ENCODE measurements at places on chromosomes 4 and X. TPM values are rescaled to one million over a fixed set of nuclear protein-coding genes. Genes with fewer than 3 reads are reported as not detected.

The FMR1NB gene
- not detected for polyA plus RNA-seq

The WAS gene
- polyA plus RNA-seq: 5.1 TPM

DNA sequence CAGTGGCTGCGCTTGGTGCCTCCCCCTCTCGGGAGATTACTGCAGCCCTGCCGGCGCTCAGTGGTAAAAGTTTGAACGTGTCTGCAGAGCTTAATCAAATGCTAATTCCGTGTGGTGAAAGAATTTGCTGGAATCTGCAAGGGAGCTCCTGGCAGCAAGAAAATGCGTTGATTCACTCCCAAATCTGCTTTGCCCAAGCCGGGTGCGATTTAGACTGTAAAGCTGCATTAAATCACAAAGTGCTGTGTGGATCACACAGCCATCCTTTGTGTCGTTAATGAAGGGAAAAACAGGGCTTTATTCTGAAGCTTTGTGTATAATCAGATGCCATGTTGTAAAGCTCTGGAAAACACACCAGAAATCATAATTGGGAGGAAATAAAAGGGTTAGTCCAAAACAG, 444.1 kb downstream of the BCOR start:
- H3K27ac ChIP-seq: no peak overlapping the region
- no peaks in the 10 kb centered on the region for H3K27me3 ChIP-seq
- no peak for DNase-seq
- no peaks in the 10 kb centered on the region for H3K36me3 ChIP-seq
- H3K4me3 ChIP-seq: no peak overlapping the region
- H3K4me1 ChIP-seq: no peaks in the 10 kb centered on the region

The SULT1E1 gene
- polyA plus RNA-seq: 263 TPM

The TCEAL2 gene
- polyA plus RNA-seq: 1.2 TPM

The CT45A5 gene
- 35.6 TPM for polyA plus RNA-seq

GRCh38 chr4:138647433-138647832, 368.1 kb upstream of the NOCT start:
- no peak for DNase-seq
- H3K36me3 ChIP-seq: no peaks in the 10 kb centered on the region
- H3K4me1 ChIP-seq: no peaks in the 10 kb centered on the region

GRCh38 chrX:107602694-107603239, 25.5 kb upstream of the PRPS1 start:
- H3K27me3 ChIP-seq: no peaks in the 10 kb centered on the region
- H3K27ac ChIP-seq: no peak overlapping the region
- H3K36me3 ChIP-seq: no peaks in the 10 kb centered on the region
- no peaks in the 10 kb centered on the region for H3K4me1 ChIP-seq
- H3K4me3 ChIP-seq: no peak overlapping the region
- no peak for DNase-seq

- H3K4me3 ChIP-seq: no peak overlapping the region
- no peaks in the 10 kb centered on the region for H3K27me3 ChIP-seq
- peaks cover under 1% of the 10 kb centered on the region for H3K4me1 ChIP-seq
- peaks cover 48% of the 10 kb centered on the region for H3K36me3 ChIP-seq
- H3K27ac ChIP-seq: peak overlapping the region; percentile 76
Measured at GRCh38 chr4:87109121-87109520, 111.3 kb downstream of the KLHL8 start.

GRCh38 chr4:93756101-93756500, 72.5 kb upstream of the ATOH1 start:
- no peak overlapping the region for H3K4me3 ChIP-seq
- no peaks in the 10 kb centered on the region for H3K4me1 ChIP-seq
- H3K36me3 ChIP-seq: no peaks in the 10 kb centered on the region
- DNase-seq: no peak
- H3K27ac ChIP-seq: no peak overlapping the region

DNA sequence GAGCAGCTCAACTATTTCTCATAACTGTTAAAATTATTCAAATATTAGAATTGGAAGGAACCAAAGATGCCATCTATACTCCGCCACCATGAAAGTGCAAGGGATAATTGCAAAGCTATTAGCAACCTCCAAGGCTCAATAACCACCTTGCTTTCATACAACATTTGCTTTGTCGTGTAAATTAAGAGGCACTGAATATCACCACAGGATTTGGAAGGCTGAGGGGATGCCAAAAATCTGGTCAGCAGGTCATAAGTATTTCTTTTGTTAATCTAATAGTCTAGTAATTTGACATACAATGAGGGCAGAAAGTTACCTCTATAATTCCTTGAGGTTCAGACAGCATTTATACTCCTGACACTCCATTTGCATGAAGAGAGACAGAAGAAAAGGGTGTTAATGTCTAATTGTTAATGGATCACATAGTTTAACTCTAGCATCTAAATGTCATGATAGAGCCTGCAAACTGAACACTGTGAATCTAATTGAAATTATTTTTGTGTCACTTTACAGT, 200.9 kb upstream of the DIAPH2 start:
- H3K4me3 ChIP-seq: no peak overlapping the region
- no peaks in the 10 kb centered on the region for H3K4me1 ChIP-seq
- no peak overlapping the region for H3K27ac ChIP-seq

DNA sequence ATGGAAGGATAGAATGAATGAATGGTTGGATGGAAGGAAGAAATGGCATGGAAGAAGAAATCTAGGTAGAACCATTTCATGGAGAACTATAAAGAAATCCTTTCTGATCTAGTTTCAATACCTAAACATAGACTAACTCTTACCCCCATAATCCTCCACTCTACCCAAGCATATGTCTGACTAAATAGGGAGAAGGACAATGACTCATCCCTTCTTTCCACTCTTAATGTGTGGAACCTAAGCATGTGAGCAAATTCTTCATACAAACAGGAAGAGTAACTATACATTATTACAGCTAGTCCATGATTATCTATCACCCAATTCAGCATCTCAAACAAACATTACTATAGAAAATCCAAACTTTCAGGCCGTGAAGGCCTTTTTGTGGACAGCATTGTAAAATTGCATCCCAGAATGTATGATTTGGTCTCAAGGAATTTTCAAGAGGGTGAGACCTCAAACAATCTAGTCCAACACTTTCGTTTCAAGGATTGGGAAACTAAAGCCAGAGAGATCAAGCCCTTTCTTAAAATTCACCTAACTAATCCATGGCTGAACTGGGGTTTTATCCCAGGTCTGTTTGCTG, 11.2 kb downstream of the C1QTNF7 start:
- no peaks in the 10 kb centered on the region for H3K27me3 ChIP-seq
- no peak for DNase-seq
- H3K27ac ChIP-seq: no peak overlapping the region
- no peaks in the 10 kb centered on the region for H3K36me3 ChIP-seq
- no peaks in the 10 kb centered on the region for H3K4me1 ChIP-seq
- no peak overlapping the region for H3K4me3 ChIP-seq

The C4orf51 gene
- polyA plus RNA-seq: not detected

The ARMCX1 gene
- 53.4 TPM for polyA plus RNA-seq

The CYSLTR1 gene
- polyA plus RNA-seq: 1.7 TPM

The MAGED4 gene
- 25.7 TPM for polyA plus RNA-seq

- H3K36me3 ChIP-seq: no peaks in the 10 kb centered on the region
- H3K4me1 ChIP-seq: no peaks in the 10 kb centered on the region
- no peak for DNase-seq
Measured at GRCh38 chrX:111445485-111445884, 33.5 kb upstream of the DCX start.

The MAGEA11 gene
- polyA plus RNA-seq: not detected

DNA sequence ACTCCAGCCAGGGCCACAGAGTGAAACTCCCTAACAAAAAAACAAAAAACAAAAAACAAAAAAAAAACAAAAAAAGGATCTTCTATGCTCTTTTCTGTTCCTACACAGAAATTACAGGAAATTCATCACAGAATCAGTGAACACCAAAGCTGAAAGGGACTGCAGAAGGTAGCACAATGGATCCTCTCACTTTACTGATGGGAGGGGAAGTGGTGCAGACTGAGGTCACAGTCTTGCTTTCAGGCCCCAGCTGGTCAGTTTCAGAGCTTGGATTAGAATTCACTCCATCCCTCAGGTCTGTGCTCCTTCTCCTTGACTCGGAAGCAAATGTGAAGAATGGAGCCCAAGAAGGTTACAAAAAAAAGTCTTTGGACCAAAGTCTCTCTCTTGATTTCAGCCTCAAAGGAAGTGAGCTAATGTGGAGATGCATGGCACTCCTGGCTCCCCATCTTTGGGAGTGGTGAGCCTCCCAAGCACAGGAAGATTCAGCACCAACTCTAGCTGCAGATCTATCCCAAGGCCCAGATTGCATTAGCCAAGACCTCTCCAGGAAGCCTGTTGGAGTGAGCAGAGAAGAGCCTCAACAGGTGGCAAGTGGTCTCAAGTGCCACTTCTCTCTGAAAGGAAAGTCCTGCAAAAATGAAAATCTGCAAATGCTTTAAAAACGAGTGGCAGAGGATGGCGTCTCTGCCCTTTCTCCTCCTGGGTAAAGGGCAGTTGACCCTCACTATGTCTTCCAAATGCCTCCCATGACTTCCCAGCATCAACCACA, 176.0 kb downstream of the MAML3 start:
- no peaks in the 10 kb centered on the region for H3K36me3 ChIP-seq
- H3K4me1 ChIP-seq: peaks cover 21% of the 10 kb centered on the region
- H3K4me3 ChIP-seq: no peak overlapping the region
- H3K27me3 ChIP-seq: no peaks in the 10 kb centered on the region
- H3K27ac ChIP-seq: peak overlapping the region; percentile 27

GRCh38 chrX:127558811-127559210, 493.4 kb downstream of the ACTRT1 start:
- no peak overlapping the region for H3K4me3 ChIP-seq
- H3K27ac ChIP-seq: no peak overlapping the region
- no peaks in the 10 kb centered on the region for H3K27me3 ChIP-seq

DNA sequence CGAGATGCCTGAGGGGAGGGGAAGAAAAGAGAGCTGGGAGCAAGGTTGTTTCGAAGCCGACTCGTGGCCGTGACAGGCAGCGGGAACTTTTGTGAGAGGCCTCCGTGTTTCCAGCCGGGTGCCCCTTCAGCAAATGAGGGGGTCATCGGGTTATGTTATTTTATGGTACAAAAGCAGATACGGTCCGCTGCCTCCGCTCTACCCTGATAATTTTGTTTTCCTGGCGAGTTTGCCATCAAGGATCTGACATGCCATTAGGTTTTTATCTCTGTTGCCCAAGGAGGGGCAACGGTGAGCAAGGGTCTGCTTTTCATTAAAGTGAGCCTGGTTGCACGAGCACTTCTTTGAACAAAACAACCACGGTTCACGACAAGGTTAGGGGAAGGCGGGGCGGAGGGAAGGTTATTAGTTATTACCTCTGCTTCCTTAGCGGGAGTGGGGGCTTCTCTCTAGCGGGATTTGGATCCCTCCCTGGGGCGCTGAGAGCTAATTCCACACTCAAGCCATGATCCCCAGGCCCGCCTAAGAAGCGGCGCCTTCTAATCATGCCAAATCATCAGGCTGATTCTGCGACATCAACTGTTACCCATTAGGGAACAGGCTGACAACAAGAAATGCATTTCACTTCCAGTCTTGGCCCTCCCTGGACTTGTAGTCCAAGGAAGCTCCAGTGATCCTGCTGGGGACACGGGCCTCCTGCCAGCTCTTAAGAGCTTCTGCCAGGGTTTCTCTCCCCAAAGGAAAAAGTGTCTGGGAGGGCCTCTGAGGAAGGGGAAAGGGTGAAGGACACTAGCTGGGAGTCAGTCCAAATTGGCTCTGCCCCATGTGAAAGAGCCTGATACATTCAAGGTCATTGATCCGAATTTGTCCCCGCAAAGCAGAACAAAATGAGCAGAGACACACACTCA, 617.7 kb downstream of the MID1IP1 start:
- no peak overlapping the region for H3K4me3 ChIP-seq
- no peaks in the 10 kb centered on the region for H3K36me3 ChIP-seq
- DNase-seq: peak; percentile 82
- H3K27me3 ChIP-seq: no peaks in the 10 kb centered on the region

DNA sequence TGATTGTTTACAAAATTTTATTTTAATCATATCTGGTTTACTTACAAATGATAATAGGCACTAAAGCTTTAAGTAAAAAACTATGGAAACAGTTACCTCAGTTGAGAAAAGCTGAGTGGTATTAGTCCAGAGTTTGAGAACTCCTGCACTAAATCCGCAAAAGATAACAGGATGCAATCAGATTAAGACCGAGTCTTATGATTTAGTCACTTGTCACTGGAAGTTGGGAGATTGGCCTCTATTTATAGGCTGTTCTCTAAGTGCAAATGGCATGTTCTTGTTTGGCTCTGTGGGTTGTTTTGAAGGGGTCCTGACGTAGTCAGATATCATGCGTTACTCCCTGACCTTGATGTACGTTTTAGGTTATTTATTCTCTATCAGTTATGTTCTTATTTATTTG, 6.3 kb downstream of the GPAT3 start:
- DNase-seq: no peak
- no peak overlapping the region for H3K27ac ChIP-seq
- H3K27me3 ChIP-seq: no peaks in the 10 kb centered on the region
- H3K4me3 ChIP-seq: no peak overlapping the region

DNA sequence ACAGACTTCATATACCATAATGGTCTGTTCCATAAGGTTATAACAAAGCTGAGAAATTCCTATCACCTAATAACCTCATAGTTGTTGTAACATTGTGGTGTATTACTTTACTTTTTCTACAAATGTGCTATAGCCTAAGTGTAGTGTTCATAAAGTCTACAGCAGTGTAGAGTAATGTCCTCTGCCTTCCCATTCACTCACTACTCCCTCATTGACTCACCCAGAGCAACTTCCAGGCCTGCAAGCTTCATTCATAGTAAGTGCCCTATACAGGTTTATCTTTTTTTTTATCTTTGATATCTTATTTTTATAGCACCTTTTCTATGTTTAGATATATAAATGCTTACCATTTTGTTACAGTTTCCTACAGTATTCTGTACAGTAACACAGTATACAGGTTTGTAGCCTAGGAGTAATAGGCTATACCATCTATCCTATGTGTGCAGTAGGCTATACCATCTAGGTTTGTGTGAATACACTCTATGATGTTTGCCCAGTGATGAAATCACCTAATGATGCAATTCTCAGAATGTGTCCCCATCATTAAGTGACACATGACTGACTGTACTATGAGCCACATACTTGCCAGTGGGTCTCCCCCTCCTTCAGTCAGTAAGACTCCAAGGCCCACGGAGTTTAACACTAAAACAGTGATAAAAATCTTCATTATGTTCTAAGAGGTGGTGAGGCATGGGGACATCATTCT, 299.9 kb downstream of the UNC5C start:
- no peaks in the 10 kb centered on the region for H3K36me3 ChIP-seq
- no peak for DNase-seq
- H3K27me3 ChIP-seq: no peaks in the 10 kb centered on the region

The ZMAT1 gene
- 29.4 TPM for polyA plus RNA-seq

The SEPTIN11 gene
- polyA plus RNA-seq: 168 TPM

DNA sequence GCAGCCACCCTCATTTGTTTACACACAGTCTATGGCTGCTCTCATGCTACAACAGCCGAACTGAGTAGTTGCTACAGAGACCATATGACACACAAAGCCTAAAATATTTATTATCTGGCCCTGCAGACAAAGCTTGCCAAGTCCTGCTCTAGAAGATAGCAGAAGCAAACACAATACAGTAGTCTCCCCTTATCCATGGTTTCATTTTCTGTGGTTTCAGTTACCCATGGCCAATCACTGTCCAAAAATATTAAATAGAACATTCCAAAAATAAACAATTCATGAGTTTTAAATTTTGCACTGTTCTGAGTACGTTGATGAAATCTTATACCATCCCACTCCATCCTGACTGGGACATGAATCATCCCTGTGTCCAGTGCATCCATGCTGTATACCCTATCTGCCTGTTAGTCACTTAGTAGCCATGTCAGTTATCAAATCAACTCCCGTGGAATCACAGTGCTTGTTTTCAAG, 40.2 kb upstream of the ZNF81 start:
- H3K27ac ChIP-seq: no peak overlapping the region
- H3K4me1 ChIP-seq: no peaks in the 10 kb centered on the region
- H3K27me3 ChIP-seq: no peaks in the 10 kb centered on the region
- no peak for DNase-seq

GRCh38 chr4:173403051-173403450, 4.1 kb upstream of the SCRG1 start:
- H3K27ac ChIP-seq: no peak overlapping the region
- H3K4me3 ChIP-seq: no peak overlapping the region
- no peak for DNase-seq
- H3K36me3 ChIP-seq: peaks cover 3% of the 10 kb centered on the region
- H3K27me3 ChIP-seq: no peaks in the 10 kb centered on the region
